ENCODE measurements at places on chromosomes 1 and 21.

DNA sequence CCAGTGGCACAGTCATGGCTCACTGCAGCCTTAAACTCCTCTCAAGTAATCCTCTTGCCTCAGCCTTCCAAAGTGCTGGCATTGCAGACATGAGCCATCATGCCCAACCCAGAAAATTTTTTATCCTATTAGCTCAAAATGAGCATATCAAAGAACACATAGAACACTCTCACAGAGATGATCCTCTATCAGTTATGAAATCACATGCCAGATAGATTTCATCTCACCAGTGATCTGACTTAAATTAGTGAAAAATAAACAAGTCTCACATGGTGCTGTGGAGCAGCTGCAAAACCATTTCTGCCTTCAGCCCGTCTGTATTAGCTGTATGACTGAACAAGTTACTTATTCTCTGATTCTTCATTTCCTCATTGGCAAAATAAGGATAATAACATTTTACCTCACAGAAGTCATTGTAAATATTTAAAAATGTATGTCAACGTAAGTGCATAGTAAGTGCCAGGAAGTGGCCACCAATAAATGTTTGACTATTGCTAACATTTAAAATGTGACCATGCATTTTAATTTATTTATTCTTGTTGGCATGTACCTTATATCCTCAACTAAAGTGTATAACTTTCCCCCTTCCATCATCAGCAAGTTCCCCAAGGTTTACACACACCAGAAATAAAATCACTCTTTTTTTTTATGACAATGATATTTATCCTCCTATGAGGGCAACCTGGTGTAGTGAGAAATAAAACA lies 29.0 kb upstream of the SLC19A2 start:
- no peak for DNase-seq

- DNase-seq: no peak
Observed at GRCh38 chr1:13790290-13791030, 90.5 kb downstream of the PRDM2 start.

- DNase-seq: no peak
Observed at GRCh38 chr1:160862203-160863060, at the start of gene CD244. Gene CD244, minus strand, starts transcription at chr1:160862887. Its CDS starts 210 bp downstream, at chr1:160862677.

GRCh38 chr1:217989510-217989909 lies 295.6 kb upstream of the RRP15 start:
- DNase-seq: no peak

DNA sequence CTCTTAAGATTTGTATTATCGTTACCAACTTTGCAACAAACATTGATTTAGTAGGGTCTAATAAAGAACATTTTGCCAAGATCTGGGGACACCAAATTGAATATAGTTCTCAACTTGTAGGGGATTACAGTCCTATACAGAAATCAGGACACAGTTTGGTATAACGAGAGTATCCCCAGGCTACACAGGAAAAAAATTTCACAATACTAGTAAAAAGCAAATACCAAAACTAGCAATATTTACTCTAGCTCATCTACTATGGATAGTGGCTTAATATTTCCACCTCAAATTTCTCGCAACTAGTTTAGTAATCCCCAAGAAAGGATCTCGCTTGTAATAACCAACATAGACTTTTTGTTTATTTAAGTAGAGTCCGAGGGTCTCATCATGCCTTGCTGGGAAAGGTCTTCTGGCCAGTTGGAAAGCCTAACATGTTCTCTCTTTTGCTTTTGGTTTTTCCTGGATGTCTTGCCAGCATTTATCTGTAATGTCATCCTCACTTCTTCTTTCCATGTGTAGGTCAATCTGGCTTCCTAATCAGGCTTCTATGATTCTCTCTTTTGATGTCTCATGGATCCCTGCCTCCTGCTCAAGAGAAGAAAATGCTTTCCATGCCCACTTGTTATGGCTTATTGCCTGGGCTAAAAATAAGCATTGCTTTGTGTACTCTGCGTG lies 104.7 kb upstream of the KCNK2 start:
- no peak for DNase-seq

GRCh38 chr1:169650551-169650950 lies 20.6 kb upstream of the SELP start:
- DNase-seq: no peak

DNA sequence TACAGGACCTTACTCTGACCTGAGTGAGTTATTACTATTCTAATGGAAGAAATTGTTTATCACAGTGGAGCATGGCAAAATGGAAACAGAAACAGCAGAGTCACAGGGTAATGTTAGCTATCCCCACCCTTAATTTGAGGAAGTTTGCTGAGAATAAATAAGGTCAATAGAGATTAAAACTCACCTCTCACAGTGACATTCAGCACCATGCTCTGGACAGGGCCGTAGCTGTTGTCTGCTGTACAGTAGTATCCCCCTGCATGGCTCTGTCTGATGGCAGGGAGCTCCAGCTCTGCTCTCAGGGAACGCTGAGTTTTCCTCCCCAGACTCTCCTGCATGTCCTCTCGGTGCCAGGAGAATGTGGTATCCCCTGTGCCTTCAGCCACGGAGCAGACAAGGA lies 11.9 kb downstream of the FCRL4 start:
- no peak for DNase-seq

DNA sequence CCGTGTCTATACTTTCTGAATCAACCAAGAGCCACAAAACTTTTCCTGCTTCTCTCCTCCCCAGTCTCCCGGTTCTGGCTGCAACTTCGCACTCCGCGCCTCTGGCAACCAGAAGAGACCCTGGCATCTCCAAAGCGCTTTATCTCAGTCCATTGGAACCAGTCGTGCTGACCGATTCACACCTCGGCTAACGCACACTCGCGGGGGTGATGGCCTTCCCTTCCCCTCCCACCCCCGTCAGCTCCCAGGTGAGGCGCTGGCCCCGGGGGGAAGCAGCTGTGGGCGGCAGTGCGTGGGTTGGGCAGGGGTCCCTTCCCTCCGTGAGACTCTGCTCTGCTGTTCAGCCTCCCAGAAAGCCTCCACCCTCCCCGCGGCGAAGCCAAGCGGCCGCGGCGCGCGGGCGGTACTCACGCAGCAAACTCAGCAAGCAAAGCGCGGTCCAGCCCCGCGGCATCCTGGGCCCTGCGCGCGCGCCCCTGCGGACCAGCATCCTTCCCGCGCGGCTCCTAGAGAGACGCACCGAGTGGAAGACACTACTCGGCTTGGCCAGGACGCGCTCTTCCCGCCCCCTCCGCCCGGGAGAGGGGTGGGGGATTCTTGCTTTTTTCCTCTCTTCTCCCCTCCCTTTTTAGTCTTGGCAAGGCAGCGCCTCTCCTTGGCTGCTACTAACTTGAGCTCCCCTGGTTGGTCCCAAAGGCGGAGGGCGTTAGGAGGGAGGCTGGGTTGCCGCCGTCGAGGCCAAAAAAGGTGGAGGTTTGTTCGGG lies at the start of gene CD34:
TSS of gene CD34 (minus strand) at position 535 of the 764 bp plus-strand sequence. CDS start at position 490, 45 bp downstream.
- no peak for DNase-seq

- no peak for DNase-seq
Observed at GRCh38 chr1:239944666-239945065, 147.0 kb upstream of the FMN2 start.

GRCh38 chr1:978069-978834 lies 3.6 kb downstream of the PERM1 start:
- no peak for DNase-seq

DNA sequence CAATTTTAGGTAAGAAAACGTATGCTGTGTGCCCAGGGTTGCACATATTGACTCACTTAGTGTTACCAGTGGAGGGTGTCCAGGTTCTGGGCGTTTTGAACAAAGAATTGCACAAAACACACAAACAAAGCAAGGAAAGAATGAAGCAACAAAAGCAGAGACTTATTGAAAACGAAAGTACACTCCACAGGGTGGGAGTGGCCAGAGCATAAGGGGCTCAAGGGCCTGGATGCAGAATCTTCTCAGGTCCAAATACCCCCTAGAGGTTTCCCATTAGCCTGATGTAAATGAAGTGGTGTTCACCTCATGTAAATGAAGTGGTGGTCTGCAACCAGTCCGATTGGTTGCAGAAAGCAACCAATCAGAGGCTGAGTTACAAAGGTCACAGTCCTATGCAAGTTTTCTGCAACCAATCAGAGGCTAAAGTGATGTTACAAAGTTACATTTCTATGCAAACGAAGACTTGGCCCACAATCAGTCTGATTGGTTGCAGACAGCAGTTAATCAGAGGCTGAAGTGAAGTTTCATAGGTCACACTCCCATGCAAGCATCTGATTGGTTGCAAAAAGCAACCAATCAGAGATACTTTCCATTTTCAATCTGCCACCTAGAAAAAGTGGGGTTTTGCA lies 228.3 kb downstream of the ST6GALNAC3 start:
- no peak for DNase-seq

DNA sequence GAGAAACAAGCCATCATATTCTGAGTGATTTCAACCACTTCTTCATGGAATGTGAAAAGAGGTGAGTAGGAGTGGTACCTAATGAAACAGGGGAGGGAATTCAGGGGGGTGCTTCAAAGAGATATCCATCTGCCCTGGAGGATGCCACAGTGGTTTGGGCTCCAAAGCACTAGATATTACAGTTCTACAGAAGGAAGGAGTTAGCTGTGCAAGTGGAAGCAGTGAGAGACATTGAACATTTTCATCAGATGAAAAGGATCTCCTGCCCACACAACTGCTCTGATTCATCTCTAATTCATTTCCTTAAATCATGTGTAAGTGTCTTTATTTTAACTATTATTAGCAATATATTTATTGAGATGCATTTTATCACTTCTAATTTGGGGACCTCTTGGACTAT lies 2.8 kb upstream of the RGS5 start:
- DNase-seq: no peak

DNA sequence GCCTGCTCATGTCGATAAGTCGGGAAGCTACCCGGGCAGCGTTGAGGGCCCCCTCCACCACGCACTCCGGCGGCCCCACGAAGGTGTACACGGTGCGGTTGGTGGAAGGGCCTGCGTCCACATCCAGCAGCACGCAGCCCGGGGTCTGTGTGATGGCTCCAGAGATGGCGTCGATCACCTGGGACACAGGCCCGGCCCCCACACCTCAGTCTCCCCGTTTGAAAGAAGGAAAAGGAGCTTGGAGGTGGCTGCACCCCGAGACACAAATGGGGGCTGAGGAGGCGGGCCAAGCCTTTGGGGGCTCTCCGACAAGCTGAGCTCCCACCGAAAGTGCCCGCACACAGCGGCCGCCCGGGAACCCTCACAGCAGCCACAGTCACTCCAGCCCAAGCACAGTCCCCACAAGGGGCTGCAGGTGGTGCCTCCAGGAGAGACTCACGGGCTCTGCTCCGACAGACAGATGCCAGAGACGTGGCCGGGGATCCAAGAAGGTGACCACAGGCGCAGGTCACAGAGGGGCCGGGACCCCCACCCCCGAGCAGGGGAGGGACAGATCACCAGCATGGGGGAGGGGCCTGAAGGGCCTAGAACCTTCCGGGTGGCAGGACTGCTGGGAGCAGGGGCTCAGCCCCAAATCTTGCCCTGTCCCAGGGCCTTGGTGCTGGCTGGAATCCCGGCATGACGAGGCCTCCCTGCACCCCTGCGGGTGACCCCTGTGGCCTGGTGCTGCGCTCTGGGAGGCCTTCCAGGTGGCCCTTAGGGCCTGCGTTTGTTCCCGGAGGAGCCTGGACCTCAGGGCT lies 1.0 kb downstream of the FTCD start:
- DNase-seq: peak; percentile 66

DNA sequence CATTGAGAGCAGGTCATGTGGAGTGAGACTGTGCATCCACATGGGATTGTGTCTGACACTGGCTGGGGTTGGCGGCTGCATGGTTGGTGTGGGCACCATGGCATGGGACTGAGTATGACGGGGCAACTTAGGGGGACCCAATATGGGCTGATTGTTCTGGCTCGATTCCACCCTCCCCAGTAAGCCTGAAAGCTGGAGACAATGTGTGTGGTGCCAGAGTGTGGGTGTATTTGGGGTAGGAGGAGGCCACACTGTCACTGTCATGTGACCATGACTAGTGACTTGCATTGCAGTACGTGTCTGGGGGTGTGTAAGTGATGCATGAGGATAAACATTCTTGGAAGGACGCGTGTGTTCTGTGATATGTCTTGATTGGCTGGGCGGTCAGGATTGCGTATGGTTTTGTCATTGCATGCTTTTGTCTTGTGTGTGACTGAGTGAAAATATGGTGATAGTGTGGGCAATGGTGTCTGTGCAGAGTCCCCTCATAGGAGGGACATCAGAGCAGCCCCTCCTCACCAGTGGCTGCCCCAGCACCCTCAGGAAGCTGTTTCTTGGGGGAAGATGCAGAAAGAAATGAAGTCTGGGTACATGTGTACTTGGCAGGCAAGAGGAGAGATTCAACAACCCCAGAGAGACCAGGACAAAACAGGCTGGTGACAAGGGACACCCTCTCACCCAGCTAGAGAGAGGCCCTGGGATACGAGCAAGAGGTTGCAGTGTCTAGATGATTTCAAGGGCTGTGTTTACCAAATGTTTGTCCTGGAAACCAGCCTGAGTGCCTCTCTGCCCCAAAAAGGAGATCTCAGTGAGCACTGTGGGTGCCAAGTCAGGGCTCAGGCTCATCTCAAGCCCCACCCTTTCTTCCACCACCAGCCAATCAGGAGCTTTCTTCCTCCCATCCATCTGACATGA lies 36.3 kb downstream of the SDC3 start:
- no peak for DNase-seq
